ENCODE measurements at places on chromosomes 5 and 9. TPM values are rescaled to one million over a fixed set of nuclear protein-coding genes. Genes with fewer than 3 reads are reported as not detected.
A peak's percentile ranks its signal among the peaks of the same experiment; 100 is the strongest.

FCN2 gene
- not detected for total RNA-seq

LCN9 gene
- total RNA-seq, result 10.4 TPM

MROH2B gene
- not detected for total RNA-seq

CDH10 gene
- 1.6 TPM for total RNA-seq

GSN gene
- 57.8 TPM for total RNA-seq

EXOC3 gene
- total RNA-seq, result 45.5 TPM

DNA sequence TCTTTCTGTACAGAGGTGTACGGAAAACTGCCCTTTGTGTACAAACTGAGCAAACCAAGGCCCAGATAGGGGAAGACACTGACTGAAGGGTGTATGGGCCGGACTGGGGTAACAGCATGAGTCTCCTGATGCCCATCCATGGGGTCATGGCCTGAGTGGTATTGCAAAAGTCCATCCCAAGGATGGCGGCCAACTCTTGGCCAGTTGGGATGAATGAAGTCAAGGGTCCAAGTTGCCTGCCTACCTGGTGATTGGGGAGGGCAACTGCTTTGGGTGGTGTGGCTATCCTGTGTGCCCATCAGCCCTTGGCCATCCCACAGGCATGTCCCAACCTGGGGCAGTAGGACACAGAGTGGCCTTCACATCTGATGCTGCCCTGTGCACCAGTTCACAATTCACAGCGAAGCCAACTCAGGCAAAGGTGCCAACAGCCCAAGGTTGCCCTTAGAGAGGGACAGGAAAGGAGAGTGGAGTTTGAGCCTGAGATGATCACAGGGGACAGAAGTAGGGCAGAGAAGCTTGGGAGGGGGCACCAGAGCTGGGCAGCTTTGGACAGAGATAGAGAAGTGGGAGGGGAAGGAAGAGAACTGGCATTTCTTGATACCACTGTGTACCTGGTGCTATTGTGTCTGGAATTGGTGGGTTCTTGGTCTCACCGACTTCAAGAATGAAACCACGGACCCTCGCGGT lies 46.6 kb downstream of the COL15A1 start:
- peak; percentile 22 for DNase-seq

GRCh38 chr5:42404366-42404765 lies 18.9 kb upstream of the GHR start:
- no peak for DNase-seq

GRCh38 chr9:19496321-19497050 lies 87.7 kb downstream of the ACER2 start:
- DNase-seq, result no peak

GRCh38 chr5:3428334-3428733 lies 167.3 kb upstream of the IRX1 start:
- peak; percentile 75 for DNase-seq

- DNase-seq, result no peak
These were observed 102.8 kb upstream of the GNA14 start for GRCh38 chr9:77750981-77751340.

DNA sequence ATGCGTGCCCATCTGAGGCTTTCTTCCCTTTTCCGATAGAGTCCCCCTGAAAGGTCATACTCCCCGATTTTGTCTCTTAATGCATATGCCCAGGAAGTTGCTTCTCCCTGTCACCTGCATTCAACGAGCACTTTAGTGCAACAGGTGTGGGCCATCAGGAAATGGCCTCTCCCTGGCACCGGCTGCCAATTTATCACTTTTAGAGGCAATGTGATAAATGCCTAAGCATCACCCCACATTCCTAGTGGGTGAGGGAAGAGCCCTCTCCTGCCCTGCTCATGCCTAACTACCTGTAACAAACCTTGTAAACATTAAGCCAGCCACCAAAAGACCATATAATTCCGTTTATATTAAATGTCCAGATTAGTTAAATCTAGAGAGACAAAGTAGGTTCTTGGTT lies 1.1 kb upstream of the SNAPC3 start:
- DNase-seq, result no peak

DNA sequence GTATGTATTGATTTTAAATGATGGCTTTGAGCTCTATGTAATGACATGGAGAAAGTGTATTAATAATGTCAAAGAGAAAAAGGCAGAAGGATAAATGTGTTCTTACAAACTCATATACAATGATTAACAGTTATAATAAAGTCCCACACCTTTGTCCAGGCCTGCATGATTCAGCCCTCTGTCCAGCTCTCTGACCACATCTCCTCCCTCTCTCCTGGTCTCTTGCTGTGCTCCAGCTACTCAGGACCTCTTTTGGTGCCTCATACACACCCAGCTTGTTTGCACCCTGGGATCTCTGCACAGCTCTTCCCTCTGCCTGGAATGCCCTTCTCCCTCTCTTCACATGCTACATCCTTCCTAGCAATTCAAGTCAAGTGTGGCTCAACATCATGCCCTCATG lies 37.5 kb upstream of the DMRT1 start:
- no peak for DNase-seq

DNA sequence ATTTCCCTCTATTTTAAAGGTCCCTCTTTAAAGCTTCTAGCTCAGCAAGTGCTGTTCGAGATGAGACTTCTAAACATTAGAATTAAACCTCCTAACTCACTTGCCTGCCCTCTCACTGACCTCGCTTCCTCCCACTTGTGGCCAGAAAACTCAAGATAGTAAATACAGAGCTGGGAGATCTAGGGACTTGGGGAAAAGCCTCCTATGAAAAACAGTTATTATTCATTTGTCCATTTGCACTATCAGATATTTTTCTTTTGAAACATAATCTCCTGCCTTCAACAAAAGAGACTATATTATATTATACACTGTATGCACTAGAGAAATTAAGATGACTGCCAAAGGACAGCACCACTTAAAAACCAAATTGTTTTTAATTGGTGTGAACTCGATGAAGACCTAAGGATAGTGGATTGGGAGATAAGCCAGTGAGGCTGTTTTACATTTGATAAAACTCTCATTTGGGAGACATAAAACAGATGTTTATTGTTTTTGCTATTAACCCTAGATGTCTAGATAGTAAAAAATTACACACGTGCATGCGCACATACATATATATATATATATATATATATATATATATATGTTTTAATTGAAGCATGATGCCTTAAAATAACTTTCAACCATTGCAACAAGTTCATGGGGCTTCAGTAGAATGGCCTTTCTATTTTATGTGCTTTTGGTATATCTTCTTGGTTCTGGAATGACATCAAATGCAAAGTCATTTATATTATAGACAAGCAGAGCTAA lies 229.4 kb downstream of the ADAMTSL1 start:
- DNase-seq, result no peak

DNA sequence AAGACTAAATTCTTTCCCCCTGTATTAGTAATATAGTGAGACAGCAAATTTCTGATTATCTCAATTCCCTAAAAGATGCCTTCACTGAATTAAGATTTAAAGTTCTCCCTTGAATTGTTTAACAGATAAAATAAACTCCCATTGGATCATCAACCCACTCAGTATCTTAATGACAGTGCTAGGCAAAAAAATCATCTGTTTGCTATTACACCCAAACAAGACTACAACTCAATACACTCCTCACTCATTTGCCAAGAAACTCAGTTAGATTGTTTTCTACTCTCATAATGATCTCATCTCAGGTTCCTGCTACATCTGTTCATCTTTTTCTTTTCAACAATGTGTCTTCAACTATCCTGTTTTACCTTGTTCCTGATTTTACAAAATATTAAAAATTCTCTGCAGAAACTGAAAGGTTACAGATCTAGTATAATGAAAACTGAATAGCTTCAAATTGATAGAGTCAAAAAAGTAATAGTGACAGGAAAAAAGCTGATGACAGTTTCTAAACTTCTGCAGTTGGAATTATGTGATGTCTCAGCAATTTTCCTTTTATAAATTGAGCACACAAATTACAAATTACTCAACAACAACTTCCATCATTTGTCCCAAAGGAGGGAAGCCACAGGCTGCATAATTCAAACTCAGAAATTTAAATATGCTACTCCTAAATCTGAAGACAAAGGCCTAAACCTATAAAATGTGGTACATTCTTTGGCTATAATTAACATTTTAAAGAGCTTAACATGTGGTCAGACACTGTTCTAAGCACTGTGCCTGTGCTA lies 39.4 kb downstream of the HOMER1 start:
- DNase-seq, result no peak

DNA sequence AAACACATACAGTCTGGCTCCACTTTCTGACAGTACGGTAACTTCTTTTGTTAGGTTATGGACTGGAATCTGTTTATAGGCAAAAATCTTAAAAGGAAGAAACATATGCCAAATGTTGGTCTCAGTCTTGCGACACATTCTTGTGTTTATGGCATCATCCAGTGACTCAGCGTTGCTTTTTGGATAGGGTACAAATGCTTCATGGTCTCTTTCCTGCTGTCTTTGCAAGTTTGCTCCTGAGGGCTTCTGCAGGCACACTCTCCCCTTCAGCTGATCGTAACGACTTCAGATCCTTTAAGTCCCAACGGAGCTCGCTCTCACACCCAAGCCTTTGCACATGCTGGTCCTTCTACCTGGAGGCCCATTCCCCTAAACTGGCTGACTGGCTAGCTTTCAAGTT lies 23.6 kb upstream of the TNFSF8 start:
- DNase-seq, result no peak

DNA sequence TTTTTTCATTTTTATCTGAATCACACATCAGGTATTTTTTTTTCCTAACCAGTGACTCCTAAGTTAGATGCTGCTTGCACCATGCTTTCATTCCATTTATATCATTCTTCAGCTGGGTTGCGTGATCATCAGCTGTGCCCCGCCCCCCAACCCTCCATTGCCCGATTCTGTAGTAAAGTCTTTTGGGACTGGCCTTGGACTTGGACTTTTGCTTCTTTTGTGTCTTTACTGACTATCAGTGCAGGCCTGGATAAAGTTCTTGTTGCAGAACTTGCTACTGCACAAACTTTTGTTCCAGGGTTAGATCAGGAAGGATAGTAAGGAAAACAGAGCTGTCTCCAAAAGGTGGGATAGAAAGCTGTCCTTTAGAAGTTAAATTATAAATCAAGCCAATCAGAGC lies 38.5 kb downstream of the SLC22A5 start:
- no peak for DNase-seq

DNA sequence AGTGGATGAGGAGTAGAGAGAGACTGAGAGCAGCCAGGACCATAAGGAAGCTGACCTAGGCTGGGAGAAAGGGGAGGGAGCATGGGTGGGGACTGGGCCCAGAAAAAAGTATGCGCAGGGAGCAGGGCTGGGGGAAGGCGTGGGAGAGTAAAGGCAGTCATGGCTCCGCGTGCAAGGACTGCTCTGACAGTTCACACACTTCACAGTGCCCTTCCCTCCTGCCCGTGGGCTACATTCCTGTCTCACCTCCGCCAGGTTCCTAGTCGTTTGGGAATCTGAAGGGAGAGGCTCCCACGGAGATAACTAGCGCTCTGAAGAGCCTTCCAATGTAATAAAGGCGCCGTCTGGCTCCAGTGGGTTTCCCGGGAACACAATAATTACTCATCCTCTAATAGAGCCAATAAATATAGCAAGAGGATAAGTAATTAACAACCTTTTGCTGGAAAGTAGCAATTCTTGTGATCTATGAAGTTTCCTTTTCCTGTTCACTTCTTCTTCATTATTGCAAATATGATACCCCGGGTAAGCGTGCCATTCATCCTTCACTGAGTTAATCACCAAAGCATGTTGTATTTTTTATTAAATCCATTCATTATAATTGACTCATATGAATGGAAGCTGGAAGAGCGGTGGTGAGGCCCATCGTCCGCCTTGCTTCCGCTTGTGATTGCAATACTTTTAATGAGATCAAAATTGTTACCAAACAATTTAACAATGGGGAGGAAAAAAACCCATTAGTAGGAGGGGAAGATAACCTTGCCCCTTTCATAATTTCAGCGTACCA lies 39.3 kb downstream of the TTLL11 start:
- no peak for DNase-seq

DNA sequence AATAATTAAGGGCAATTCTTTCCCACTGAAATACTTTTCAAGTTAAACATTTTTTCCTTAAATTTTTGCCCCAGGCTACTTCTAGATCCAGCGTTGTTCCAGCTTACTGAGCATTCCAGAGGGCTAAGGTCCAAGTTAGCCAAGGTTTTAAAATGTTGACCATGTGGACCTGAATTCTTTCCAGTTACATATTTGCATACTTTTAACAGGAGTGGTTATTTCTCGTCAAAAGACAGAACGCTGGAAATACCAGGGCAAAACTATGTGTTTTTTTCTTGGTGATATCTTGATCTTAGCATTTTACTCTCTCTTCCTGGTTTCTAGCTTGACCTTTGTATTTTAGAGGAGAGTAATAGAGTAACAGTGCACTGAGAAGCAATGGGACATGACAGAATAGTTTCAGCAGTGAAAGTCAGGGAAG lies 32.8 kb downstream of the TMC1 start:
- no peak for DNase-seq

DNA sequence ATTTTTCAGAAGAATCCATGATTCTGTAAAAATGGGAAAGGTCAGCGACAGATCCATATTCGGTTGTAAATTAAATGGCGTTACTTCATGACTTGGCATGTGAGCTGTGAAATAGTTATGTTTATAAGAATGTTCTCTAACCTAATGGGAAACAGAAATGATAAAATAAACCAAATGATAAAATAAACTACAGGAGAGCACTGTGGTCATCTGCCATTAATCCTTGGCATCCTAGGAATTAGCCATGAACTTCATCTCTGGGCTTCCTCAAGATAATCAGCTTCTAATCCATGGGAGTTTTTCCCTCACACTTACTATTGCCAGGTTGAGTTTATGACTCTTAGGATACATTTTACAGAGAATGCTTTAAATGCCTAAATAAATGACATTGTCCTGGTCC lies 94.6 kb upstream of the SLC30A5 start:
- DNase-seq, result no peak

DNA sequence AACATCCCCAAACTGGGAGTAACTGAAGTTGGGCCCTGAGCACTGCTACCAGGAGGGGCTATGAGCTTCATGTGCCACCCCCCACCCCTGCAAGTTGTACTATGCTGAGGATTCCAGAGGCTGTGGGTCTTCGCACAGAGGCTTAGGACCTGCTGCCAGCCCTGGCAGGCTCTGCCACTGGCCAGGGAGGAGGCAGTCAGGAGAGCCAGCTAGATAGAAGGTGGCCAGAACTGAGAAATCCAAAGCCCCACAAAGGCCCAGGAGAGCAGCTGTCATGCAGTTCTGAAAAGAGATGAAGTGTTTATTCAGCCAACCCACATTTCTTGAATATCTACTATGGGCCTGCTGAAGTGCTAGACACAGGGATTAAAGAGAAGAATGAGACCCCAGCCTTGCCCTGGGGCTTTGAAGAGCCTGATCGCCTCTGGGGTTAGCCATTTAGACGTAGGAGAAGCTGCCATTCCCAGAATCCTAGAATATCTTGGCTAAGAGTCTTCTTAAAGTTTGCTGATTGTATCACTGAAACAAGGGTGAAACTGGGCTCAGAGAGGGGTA lies 1.4 kb downstream of the ALAD start:
- no peak for DNase-seq

GRCh38 chr5:73652391-73652790 lies 26.4 kb downstream of the ARHGEF28 start:
- no peak for DNase-seq

GRCh38 chr9:108662091-108662875 lies 193.5 kb downstream of the ACTL7B start:
- no peak for DNase-seq

- DNase-seq, result no peak
These were observed 163.5 kb downstream of the ARL15 start for GRCh38 chr5:54146916-54147315.

- DNase-seq, result no peak
These were observed 54.4 kb downstream of the FSD1L start for GRCh38 chr9:105502276-105502675.

GRCh38 chr9:124770359-124771020 lies 621 bp downstream of the NR6A1 start:
- DNase-seq, result peak; percentile 82

GRCh38 chr5:41851116-41851515 lies 19.1 kb downstream of the OXCT1 start:
- DNase-seq, result no peak

- DNase-seq, result peak; percentile 89
These were observed 24.5 kb downstream of the LECT2 start for GRCh38 chr5:135930029-135930948.

Data from endodermal cell (in vitro differentiated cells).